ENCODE measurements at places on chromosomes 5 and 9.

GRCh38 chr5:84255315-84255714, 129.4 kb downstream of the EDIL3 start:
- DNase-seq = no peak

- DNase-seq = no peak
Observed at GRCh38 chr9:92463984-92464383, 18.3 kb downstream of the ASPN start.

DNA sequence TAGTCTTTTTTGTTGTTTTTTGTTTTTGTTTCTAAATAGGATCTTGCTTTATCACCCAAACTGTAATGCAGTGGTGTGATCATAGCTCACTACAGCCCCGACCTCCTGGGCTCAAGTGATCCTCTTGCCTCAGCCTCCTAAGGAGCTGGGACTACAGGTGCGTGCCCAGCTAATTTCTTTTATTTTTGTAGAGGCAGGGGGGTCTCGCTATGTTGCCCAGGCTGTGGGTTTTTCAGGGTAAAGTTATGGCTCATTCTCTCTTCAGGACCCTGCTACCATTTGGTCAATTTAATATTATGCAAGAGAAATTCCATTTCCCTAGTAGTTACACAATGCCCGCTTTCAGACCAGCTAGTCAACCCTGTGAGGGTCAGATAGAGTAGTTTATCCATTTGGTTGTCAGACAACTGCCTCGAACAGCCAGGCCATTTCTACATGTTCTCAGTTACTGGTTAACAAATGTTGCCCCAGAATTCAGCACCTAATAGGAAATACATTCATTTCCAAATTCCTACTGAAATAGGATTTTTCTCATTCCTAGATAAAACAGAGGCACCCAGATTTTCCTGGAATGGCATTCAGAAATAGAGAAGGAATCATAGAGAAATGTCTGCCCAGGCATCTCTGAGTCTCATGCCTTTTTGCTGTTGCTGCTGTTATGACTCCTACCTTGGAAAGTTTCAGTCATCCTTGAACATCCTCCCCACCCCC, 6.4 kb upstream of the GLIS3 start:
- no peak for DNase-seq

GRCh38 chr5:1315709-1316587, 21.1 kb upstream of the TERT start:
- peak; percentile 98 for DNase-seq

- DNase-seq = no peak
Observed at GRCh38 chr5:39992617-39993202, 567.9 kb upstream of the DAB2 start.

DNA sequence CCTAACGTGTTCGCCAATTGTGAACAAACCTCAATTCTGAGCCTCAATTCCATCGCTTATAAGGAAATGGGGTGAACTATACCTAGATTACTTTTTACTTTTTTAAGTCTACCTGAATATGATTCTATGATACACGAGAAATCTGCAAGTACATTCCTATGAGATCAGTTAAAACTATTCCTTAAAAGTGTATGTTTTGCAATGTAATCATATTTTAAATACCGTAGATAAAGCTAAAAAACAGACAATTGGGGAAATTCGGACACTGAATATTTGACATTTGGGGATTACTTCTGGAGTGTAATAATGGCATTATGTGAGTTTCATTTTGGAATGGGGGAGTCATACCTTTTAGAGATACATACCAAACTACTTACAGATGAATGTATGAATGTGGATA, 62.3 kb downstream of the STRBP start:
- DNase-seq = no peak

DNA sequence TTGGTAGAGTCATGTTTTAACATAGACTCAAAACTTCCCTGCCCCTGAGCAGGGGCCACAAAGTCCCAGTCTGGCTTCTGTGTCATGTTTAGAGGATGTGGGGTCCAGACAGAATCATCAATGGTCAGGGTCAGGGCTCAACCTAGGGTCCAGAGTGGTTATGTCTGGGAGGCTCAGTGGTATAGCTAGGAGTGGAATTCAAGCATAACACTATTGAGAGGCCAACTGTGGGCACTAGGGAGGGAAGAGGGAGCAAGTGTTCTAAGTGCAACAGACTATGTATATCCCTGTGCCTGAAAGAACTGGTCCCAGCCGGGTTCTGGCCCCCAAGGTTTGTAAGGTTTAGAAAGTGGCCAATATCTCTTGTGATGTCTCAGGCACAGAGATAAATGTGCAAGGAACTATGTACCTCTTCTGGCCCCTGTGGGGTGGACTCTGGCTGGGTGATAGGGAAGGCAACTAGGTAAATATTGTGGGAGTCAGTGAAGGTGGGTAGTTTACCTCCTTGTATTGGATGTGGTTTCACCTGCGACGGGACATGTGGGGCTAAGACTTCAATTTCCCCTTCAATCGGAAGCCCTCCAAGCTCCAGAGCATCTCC, 14.0 kb downstream of the MYORG start:
- DNase-seq = no peak
